ENCODE measurements at places on chromosomes 6 and 20. TPM values are rescaled to one million over a fixed set of nuclear protein-coding genes. Genes with fewer than 3 reads are reported as not detected.

GRCh38 chr6:3314621-3315467 is 56.1 kb downstream of the PSMG4 start:
- no peaks in the 10 kb centered on the region for H3K4me1 ChIP-seq
- no peaks in the 10 kb centered on the region for H3K36me3 ChIP-seq
- H3K27me3 ChIP-seq, result no peaks in the 10 kb centered on the region
- DNase-seq, result no peak
- no peak overlapping the region for H3K4me3 ChIP-seq
- no peak overlapping the region for H3K27ac ChIP-seq

DNA sequence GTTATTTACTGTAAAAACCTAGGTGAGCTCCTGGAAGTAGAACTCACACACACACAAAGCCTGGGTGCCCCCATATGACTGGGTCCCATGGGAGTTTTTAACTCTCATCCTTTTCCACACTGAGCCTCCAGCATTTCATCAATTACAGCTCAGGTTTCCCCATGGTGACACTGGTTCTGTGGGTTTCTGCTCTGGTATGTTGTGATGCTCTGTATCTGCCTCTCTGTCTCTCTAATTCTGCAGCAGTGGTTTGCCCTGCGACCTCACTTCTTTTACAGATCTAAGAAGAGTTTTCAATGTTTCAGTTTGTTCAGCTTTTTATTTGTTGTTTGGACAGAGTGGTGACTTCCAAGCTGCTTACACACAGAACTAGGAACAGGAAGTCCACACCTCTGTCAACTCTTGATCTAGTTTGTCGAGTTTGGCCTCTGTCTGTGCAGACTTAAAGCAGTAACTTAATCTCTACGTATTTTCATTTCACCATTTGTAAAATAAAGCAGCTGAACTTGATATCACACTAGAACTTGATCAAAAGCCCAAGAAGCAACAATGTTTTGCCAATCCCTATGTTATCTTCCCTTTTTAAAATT is 554.3 kb downstream of the EPHA7 start:
- DNase-seq, result peak; percentile 69
- H3K36me3 ChIP-seq, result no peaks in the 10 kb centered on the region
- H3K27ac ChIP-seq, result peak overlapping the region; percentile 64
- peaks cover 10% of the 10 kb centered on the region for H3K4me1 ChIP-seq
- H3K4me3 ChIP-seq, result no peak overlapping the region
- no peaks in the 10 kb centered on the region for H3K27me3 ChIP-seq

DNA sequence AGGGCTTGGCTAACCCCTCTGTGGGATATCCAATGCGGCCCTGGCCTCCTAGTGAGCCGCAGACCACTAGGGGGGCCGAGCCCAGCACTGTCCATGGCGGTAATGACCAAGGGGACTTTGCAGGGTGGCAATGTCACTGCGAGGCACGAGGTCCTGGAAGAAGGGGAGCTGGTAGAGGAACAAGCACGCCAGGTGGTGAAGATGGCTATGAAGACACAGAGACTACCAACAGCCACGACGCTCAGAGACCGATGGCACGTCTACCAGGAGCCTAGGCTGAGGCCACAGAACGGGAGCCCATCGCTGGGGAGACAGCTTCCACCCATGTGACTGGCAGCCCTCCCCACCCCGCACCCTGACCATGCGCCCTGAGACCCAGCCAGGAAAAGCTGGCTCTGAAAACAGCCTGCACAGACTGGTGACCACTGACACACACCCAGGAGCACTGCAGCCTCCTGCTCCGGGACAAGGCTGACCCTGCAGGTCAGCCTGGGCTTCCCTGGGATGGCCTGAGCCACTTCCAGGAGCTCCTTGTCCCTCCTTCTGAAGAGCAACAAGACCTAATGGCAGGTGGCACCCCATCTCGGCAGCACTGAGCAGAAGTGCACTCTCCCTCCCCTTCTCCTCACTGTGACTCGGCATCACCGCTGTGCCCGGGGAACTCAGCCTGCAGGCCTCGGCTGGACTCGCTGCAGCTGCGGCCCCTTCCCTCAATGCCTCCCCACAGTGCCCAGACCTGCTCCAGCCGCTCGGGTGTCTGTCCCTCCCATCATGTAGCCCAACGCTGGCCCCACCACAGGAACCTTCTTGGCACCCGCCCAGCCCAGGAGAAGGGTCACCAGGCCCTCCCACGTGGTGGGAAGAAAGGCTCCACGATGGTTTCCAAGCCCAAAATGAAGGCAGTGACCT is 56.9 kb downstream of the GNAS-AS1 start:
- H3K27me3 ChIP-seq, result no peaks in the 10 kb centered on the region
- no peaks in the 10 kb centered on the region for H3K4me1 ChIP-seq
- H3K27ac ChIP-seq, result no peak overlapping the region

- H3K27ac ChIP-seq, result no peak overlapping the region
- no peak for DNase-seq
- H3K36me3 ChIP-seq, result no peaks in the 10 kb centered on the region
- H3K27me3 ChIP-seq, result no peaks in the 10 kb centered on the region
These were observed 105.6 kb downstream of the DCDC2 start for GRCh38 chr6:24252280-24252679.

GRCh38 chr20:61130156-61130555 is 121.9 kb upstream of the CDH4 start:
- no peaks in the 10 kb centered on the region for H3K4me1 ChIP-seq
- H3K36me3 ChIP-seq, result no peaks in the 10 kb centered on the region
- no peak overlapping the region for H3K4me3 ChIP-seq
- DNase-seq, result no peak

DNA sequence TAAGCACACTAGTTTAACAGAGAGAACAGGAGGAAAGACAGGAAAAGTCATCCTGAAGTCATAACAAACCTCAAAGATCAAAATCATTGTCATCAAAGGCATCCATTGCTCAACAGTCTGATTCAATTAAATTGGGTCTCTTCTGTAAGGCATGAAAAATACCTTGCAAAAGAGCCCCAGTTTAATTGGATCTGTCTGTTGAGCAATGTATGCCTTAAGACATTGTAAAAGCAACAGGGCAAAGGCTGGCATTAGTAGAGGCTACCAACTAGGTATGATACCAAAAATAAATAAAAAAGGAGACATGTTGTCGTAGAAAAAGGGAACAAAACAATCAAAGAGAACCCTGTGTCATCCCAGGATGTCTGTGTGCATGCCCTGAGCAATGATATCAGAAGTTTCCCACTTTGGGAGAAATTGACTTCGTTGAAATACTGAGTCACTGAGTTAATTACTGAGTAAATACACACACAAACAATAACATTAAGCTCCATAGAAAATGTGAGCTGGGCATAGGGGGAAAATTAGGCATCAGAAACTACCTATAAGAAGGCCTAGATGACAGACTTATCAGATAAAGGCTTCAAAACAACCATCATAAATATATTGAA is 1013.8 kb upstream of the CITED2 start:
- no peaks in the 10 kb centered on the region for H3K4me1 ChIP-seq
- no peak for DNase-seq
- H3K4me3 ChIP-seq, result no peak overlapping the region
- no peaks in the 10 kb centered on the region for H3K36me3 ChIP-seq

DNA sequence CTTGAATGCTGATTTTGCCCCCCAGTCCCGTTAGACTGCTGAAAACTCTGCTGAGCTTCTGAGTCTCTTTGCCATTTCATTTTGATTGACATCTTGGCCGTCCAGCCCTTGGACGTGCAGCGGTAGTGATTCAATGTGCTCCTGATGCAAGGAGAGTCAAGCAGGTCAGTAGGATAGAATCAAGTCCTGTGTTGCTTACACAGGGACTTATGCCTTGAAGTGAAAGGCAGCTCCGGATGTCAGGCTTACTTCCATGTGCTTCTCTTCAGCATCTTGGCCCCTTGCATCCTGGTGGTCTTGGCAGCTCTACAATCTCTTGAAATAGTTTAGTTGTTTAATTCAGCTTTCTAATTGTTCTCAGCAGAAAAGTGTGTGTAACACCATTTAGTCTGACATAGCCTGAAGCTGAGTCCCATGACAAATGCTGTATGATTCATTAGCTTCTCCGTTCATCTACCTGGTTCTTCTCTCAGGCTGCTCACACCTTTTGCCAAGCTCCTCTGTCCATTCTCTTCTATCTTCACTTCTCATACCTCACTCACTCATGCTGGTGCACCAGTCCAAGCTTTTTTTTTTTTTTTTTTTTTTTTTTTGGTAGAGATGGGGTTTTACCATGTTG is 76.0 kb downstream of the EZR start:
- H3K27me3 ChIP-seq, result no peaks in the 10 kb centered on the region
- H3K27ac ChIP-seq, result no peak overlapping the region
- DNase-seq, result no peak

- no peak overlapping the region for H3K27ac ChIP-seq
- no peaks in the 10 kb centered on the region for H3K27me3 ChIP-seq
- DNase-seq, result no peak
- H3K4me1 ChIP-seq, result no peaks in the 10 kb centered on the region
- H3K36me3 ChIP-seq, result no peaks in the 10 kb centered on the region
These were observed 124.7 kb upstream of the SPACA1 start for GRCh38 chr6:87922947-87923330.

GRCh38 chr6:147639279-147639678 is 130.8 kb downstream of the SAMD5 start:
- no peak for DNase-seq
- H3K27ac ChIP-seq, result no peak overlapping the region
- H3K27me3 ChIP-seq, result no peaks in the 10 kb centered on the region
- H3K4me1 ChIP-seq, result no peaks in the 10 kb centered on the region
- no peak overlapping the region for H3K4me3 ChIP-seq
- H3K36me3 ChIP-seq, result no peaks in the 10 kb centered on the region

DNA sequence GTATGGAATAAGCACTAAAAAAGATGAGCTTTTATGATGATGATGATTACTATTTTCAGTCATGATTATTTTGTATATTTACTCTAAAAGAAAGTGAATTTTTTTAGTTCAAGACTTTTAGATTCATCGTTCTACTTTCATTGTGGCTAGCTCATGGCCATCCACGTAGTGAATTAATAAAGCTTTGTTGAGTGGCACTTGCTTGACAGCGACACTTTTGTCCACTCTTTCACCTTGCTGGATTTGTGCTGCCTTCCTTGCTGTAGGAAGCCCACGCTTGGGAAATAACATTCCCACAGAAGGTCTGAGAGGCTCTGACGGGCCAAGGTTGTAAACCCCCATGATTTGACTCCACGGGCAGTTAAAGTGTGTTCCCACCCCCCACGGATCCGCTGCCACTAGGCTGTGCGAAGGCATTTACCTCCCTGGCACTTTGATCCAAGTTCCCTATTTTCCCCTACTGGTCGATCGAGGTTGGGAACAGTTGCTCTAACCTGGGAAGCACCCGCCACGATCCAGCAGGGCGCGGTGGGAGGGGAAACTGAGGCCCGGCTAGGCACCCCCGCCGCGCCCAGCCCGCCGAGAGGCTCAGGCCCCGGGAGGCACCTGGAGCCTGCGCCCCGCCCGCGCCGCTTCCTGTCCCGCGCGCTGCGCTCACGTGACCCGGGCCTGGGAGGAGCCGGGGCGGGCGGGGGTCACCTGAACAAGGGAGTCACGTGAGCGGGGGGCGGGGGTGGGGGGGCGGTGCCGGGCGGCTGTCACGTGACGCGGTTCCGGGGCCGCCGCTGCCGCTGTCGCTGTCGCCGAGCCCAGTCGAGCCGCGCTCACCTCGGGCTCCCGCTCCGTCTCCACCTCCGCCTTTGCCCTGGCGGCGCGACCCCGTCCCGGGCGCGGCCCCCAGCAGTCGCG is at the start of gene IGF2R:
Gene IGF2R, plus strand, starts transcription at position 788 of the 909 bp plus-strand sequence. CDS start 165 bp downstream, outside the sequence.
- H3K36me3 ChIP-seq, result no peaks in the 10 kb centered on the region
- peak within 1 kb of the TSS; percentile 87 for H3K27ac ChIP-seq
- no peaks in the 10 kb centered on the region for H3K27me3 ChIP-seq
- DNase-seq, result peak; percentile 94

- no peak overlapping the region for H3K4me3 ChIP-seq
- H3K4me1 ChIP-seq, result no peaks in the 10 kb centered on the region
- H3K27ac ChIP-seq, result no peak overlapping the region
- DNase-seq, result no peak
- peaks cover 24% of the 10 kb centered on the region for H3K27me3 ChIP-seq
- no peaks in the 10 kb centered on the region for H3K36me3 ChIP-seq
These were observed 6.1 kb upstream of the PRSS16 start for GRCh38 chr6:27241443-27241842.

DNA sequence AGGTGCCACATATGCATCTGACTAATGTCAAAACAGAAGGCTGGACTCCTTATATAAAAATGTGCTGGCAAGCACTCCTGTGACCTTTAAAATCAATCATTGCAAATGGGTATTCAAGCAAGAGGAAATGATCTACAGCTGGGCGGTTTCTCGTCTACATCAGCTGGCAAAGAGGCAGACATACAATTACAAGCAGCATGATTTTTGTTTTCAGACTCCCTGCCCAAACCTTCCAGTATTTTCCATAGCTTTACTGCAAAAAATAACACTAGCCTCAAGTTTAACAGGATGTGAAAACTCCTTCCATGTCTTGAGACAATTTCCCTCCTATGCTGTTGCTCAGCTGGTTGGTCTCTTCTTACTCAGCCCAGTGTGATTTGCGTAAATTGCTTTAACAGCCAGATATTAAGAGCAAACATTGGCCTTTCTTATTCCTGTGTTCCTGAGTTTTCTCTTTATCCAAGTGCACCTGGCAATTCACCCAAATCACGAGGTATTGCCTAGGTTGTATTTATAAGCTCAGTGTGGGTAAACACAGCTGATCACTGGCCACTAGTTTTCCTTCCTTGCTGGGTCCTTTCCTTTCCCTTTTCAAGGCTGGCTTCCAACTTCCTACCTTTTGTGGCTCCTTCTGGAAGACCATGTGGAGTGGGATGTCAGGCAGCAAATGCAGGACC is 130.4 kb downstream of the MOXD1 start:
- no peak overlapping the region for H3K27ac ChIP-seq
- H3K4me1 ChIP-seq, result peaks cover 7% of the 10 kb centered on the region
- peak; percentile 28 for DNase-seq

- peak; percentile 29 for DNase-seq
- H3K4me3 ChIP-seq, result no peak overlapping the region
- no peaks in the 10 kb centered on the region for H3K27me3 ChIP-seq
- peak overlapping the region; percentile 66 for H3K27ac ChIP-seq
- no peaks in the 10 kb centered on the region for H3K4me1 ChIP-seq
These were observed 3.6 kb upstream of the EDN1 start for GRCh38 chr6:12286373-12287110.

Gene BACH2
- total RNA-seq, result 5.2 TPM

Gene UNC5CL
- total RNA-seq, result 1.6 TPM

Gene LKAAEAR1
- total RNA-seq, result 10.2 TPM

Gene GSTA1
- total RNA-seq, result 24.0 TPM

Gene SEMG2
- 70.5 TPM for total RNA-seq

Gene BTNL2
- not detected for total RNA-seq
